ENCODE measurements at places on chromosomes 1 and 21.
A peak's percentile ranks its signal among the peaks of the same experiment; 100 is the strongest.

GRCh38 chr1:233057836-233058235, 107.4 kb downstream of the NTPCR start:
- no peak for DNase-seq

DNA sequence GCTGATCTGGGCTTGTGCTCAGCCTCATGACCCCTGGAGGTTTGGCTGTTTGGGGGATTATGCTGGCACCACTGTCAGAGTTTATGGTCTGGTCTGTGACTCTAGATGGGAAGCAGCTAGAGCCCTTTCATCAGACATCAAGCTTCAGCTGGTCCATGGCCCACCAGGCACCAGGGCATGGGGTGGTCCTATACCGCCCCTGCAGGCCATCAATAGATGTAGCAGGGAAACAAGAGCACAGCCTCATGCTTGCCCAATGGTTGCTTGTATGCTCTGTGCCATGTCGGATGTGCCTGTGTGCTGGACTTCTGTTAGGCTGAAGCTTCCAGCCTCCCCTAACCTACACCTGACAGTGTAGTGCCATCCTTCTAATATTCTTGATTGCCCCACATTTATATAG, 71.1 kb upstream of the CD34 start:
- peak; percentile 17 for DNase-seq

DNA sequence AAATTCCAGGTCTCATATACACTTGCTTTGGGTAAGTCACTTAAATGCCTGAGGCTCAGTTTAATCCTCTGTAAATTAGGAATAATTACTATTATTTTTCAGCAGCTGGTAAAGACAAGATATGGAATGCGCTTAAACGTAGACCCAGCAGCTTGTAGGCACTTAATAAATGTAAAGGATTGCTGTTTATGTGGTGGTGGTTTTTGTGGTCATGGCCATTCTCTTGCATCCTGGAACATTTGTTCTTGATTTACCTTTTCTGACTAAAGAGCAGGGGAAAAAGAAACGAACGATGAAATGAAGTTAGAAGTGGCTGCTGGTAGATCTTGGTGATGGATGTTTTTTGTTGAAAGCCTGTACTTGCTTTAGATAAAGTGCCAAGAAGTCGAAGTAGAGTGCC, 195.0 kb upstream of the FOXD3 start:
- DNase-seq = no peak

DNA sequence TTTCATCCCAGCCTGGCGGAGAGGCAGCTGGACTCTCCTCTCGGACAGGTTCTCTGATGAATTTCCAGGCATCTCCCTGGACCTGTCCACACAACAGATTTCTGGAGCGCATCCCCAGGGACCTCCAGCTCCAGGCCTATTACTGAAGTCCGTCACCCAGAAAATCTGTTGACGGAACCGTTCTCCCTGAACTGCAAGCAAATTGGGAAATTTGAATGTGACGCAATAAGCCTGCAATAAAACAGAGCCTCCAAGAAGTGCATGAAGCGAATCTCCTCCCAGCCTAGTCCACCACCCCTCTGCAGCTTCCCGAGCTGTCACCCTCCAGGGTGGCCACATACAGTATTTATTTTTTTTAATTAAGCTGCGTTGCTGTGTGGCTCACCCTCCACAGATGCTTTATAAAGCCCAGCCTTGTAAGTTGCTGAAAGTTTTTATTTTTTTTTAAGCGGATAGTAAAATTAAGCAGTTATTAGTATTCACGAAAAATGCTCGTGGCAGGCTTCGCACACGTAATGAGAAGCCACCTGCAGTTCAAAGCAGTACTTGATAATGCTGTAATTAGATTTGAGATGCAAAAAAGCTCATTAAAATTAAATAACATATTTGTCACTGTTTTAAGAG, 173.3 kb downstream of the CAMTA1 start:
- DNase-seq = no peak

- no peak for DNase-seq
Measured at GRCh38 chr1:156887734-156888133, 5.8 kb upstream of the PEAR1 start.

- no peak for DNase-seq
Measured at GRCh38 chr1:160781186-160781766, 14.7 kb upstream of the LY9 start.

DNA sequence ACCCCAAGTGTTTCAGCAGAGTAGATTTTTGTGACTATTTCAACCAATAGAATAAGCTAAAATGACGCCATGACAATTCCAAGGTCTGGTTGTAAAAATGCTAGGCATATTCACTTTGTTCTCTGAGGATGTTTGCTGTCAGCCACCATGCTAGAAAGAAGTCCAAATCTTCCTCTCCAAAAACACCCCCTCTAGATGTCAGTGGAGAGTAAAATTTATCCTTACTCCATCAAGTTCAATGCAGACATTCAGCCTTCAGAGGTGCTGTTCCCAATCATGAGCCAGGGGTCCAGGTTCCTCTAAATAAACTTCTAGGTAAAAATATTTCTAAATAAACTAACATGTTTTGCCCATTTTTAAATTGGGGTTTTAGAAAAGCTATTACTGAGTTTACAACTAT, 395.4 kb upstream of the ADAMTS5 start:
- no peak for DNase-seq

DNA sequence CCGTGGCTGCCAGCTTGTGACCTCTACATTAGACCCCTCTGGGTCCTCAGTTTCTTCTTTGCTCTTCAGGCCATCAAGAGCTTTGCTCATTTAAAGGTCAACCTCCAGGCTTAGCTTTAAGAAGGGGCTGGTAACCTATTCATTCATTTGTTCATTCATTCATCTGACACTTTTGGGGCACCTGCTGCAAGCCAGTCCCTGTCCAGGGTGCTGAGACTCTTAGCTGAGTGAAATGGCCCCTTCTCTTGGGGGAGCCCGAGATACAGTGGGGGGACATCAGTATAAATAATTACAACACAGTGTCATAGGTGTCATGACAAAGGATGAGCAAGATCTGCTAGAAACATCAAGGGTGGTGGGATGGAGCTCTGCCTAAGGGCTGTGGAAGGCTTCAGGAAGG, 10.5 kb upstream of the TTC4 start:
- DNase-seq = no peak

- no peak for DNase-seq
Measured at GRCh38 chr1:228960705-228961104, 225.4 kb downstream of the RHOU start.

DNA sequence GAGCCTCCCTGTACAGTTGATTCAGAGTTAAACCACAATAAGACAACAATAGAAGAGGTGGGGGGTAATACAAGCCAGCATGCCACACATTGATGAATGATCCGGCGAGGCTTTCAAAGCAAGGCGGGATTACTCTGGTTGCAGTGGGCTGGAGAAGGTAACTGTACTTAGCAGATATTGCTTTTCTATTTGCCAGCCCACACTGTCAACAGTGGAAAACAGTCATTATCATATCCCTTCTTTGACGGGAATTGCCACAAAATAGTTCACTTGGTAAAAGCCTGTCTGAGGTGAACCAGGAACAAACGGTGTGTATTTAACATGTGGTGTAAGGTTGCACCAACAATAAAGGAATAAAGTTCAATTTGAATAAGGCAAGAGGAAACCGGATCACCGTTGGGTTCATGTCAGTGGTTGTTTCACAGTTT, 5.8 kb upstream of the KCNJ15 start:
- no peak for DNase-seq

DNA sequence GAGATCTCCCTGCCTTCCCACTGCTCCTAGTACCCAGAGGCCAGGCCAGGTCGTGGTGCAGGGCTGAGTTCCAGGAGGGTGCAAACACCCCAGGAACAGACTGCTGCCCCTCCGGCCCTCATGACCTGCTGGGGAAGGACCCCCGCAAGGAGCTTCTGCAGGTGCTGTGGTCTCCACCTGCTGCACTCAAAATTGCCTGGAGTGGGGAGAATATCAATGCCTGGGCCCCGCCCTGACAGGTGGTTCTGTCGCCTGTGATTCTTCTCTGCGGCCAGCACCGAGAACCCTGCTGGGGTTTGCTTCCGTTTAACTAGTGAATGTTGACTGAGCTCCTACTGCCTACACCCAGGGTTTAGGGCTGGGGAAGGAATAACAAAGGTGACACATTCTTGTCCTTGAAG, 2.1 kb upstream of the TFF3 start:
- no peak for DNase-seq

GRCh38 chr1:97066860-97067259, 345.3 kb downstream of the PTBP2 start:
- no peak for DNase-seq

- DNase-seq = no peak
Measured at GRCh38 chr1:1099506-1100183, 16.2 kb downstream of the C1orf159 start.

DNA sequence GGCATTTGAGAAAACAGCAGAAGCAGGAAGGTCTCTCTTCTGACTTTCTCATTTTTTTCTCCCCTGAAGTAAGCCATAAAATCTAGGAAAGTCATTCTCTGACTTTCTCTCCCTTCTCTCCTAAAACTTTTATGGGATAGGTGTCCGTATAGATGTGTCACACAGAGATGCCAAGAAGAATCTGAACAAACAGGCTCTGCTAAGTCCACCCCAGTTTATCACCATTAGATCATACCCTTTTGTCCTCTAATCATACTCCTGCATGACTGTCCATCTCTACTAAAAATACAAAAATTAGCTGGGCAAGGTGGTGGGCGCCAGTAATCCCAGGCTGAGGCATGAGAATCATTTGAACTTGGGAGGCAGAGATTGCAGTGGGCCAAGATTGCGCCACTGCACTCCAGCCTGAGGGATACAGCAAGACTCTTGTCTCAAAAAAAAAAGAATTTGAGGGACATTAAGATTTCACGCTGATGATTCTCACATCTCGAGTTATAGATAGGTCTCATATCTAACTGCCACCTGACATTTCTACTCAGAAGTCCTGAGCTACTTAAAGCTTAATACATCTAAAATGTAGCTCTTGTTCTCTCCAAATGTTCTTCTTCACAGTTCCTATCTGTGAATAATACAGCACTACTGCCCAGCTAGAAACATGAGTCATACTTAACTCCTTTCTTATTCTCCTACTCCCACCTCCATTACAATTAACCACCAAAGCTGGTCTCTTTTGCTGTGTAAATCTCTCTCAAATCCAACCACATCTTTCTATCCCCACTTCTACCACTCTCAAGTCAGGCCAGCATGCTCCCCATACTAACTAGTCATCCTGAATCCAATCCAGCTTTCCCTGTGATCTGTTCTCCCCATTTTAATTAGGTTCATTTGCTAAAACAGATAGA, 47.7 kb downstream of the ZNF644 start:
- no peak for DNase-seq

Measured in NCI-H446 (cell line).